Memory B cell (primary cell): ENCODE measurements at places on chromosomes 2 and 18.
A peak's percentile ranks its signal among the peaks of the same experiment; 100 is the strongest.

- no peak for DNase-seq
Observed at GRCh38 chr2:79368116-79368630, 144.7 kb upstream of the CTNNA2 start.

DNA sequence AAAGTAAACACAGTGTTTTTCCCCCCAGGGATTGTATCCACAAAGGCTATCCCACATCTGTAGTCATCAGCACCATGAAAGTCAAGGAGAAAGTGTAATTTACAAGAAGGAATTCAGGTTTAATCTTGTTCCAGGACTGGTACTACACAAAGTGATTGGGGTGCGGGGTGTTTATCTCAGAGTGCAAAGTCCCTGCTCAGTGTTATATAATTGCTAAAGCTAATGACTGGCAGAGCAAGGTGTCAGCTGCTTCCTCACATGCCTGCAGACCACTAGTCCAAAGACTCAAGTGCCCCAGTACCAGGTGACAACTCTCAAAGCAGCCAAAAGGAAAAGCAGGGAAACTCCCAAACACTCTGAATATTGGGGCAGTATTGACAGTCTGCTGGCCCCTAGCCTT is 40.4 kb upstream of the PDCL3 start:
- no peak for DNase-seq

DNA sequence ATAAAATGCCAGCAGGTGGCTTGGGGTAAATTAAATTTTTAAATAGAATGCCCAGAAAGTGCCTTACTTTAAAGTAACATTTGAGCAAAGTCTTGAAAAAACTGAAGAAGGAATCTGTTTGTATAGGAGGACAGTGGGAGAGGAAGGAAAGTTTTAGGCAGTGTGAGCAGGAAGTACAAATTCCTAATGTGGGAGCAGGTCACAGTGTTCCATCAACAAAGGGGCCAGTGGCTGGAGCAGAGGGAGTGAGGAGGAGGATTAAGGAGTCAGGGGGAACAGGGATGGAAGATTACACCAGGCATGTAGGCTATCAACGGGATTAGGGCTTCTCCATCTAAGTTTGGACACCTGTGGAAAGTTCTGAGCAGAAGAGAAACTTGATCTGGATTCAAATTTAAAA is 439.2 kb upstream of the REG3G start:
- DNase-seq, result no peak

DNA sequence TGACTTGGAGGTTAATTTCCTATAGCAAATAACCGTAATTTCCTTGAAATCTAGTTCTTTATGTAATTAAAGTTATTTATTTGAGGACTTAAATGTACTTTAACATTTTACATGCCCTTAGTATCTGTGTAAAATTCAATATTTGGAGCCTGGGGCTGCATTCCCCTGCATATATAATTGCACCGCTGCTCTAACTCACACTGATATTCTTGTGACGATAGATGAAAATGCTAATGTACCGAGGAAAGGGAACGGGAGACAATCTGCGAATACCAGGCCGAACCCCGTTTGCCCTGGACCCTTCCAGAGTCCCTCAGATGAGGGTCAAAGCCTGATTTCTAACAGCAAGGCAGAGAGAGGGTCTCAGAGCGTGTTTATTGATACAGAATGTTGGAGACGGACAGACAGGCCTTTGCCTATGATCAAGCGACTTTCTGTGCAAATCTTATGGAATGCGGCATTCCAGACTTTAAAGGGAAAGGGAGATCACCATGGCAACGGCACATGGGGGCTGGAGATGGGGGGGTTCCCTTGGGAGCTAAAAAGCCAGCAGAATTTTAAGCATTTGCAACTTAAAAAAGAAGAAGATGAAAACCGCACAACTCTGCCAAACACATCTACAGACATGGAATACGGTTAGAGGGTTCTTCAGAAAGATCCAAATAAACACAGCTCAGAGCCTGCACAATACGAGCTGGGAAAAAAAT is 57.6 kb upstream of the TWIST2 start:
- no peak for DNase-seq

- no peak for DNase-seq
Observed at GRCh38 chr18:13522256-13522655, 204.1 kb downstream of the FAM210A start.

DNA sequence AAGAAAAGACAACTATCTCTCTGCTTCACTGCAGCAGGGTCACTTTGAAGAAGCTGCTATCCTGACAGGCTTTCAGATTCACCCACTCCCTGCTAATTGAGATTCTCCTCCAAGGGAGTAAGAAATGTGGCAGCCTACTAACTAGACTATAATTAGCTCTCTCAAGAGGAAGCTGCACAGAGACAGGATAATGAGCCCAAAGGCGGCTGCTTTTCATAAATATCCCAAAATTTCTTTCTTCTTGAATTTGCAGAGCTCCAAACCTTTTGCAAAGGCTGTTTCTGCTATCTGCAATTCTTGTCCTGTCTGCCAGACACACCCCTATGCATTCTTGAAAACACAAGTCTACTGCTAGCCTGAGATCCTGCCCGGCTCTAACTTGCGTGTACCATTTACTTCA is 54.0 kb upstream of the RNU4ATAC start:
- no peak for DNase-seq

GRCh38 chr2:152189622-152190495 is 14.3 kb upstream of the STAM2 start:
- no peak for DNase-seq

DNA sequence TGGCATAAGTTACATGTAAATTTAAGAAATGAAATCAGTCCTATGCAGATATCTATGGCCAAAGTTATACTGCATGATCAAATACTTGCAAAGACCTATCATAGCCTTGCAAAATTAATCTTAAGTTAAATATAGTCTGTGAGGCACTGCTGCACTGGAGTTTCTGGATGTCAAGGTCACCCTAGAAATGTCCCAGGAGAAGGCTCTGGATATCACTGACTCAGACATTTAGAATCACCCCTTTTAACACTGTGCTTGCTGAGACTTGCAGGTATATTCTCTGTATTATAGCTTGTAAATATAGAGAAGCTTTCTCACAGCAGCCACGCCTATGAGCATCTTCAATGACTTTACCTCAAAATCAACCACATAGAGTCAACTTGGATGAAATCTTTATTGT is 51.5 kb downstream of the ETAA1 start:
- DNase-seq, result no peak

- DNase-seq, result no peak
Observed at GRCh38 chr2:109702250-109702985, 88.3 kb downstream of the SOWAHC start.

DNA sequence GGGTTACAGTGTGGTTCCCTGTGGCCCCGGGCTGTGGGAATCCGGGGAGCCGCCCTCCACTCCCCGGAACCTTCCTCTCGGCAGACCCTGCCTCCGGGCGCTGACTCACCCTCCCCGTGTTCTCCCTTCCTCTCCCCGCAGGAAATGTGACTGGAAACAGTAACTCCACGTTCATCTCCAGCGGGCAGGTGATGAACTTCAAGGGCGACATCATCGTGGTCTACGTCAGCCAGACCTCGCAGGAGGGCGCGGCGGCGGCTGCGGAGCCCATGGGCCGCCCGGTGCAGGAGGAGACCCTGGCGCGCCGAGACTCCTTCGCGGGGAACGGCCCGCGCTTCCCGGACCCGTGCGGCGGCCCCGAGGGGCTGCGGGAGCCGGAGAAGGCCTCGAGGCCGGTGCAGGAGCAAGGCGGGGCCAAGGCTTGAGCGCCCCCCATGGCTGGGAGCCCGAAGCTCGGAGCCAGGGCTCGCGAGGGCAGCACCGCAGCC is 59.5 kb downstream of the TNFRSF11A start:
- no peak for DNase-seq

DNA sequence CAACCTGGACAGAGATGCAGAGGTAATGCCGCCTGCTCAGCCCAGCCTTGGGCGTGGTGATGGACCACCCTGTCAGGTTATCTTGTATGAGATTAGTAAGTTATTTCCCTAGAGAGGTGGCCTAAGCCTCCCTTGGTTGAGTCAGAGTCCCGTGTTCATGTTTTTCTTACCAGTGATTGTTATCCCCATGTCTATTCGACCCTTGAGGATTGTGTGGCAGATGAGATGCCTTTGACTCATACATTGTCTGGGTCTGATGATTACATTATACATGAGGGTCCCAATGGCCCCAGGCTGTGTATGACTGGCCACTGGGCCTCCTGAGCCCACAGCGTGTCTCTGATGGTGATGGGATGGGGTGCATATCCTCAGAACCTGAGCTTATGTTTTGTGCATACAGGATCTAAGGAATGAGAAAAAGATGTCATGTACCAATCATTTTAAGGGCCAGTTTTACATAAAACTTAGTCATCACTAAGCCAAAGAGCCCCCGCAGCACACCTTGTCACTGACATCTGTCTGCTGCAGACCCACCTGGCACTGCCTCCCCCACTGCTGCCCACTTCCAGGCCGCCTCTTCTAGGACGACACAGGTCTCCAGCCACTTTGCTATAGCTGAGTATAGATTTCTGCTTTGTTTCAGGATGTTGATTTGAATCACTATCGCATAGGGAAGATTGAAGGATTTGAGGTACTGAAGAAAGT is 7.7 kb downstream of the PPP1R7 start:
- no peak for DNase-seq

- peak; percentile 55 for DNase-seq
Observed at GRCh38 chr2:159903443-159904126, 105.6 kb upstream of the CD302 start.

GRCh38 chr18:43525169-43525568 is 247.9 kb upstream of the SYT4 start:
- DNase-seq, result no peak

GRCh38 chr2:112994648-112995047 is 10.6 kb upstream of the IL36A start:
- DNase-seq, result no peak

- DNase-seq, result no peak
Observed at GRCh38 chr18:31235856-31236255, 73.2 kb upstream of the DSC1 start.

DNA sequence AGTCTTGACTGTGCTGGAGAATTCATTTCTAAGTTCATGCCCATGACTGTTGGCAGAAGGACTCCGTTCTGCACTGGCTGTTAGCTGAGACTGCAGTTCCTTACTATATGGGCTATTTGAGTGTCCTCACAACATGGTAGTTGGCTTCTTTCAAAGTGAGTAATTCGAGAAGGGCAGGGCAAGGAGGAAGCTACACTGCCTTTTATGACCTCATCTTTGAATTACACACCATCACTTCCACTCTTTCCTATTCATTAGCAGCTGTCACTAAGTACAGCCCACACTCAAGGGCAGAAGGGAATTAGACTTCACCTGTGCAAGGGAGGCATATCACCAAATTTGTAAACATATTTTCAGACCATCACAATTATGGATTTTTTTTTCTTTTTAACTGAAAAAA is 55.9 kb upstream of the EPAS1 start:
- no peak for DNase-seq

- no peak for DNase-seq
Observed at GRCh38 chr18:57863706-57864105, 60.6 kb upstream of the ATP8B1 start.

- no peak for DNase-seq
Observed at GRCh38 chr2:20471902-20472559, 25.2 kb downstream of the RHOB start.

DNA sequence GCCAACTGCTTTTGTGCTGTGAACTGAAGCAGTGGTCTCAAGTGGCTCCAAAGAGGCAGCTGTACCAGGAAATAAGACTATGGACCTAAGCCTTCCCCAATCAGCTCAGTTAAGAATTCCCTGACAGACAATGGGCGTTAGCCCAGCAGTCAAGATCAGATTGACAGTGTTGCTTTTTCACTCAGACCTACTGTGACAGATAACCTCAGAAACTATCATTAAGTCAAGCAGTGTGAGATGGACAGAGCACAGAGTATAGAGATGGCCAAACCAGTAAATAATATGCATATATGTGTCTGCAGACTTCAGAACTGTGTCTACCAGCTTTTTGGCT is 215.3 kb downstream of the ZFP36L2 start:
- DNase-seq, result no peak

DNA sequence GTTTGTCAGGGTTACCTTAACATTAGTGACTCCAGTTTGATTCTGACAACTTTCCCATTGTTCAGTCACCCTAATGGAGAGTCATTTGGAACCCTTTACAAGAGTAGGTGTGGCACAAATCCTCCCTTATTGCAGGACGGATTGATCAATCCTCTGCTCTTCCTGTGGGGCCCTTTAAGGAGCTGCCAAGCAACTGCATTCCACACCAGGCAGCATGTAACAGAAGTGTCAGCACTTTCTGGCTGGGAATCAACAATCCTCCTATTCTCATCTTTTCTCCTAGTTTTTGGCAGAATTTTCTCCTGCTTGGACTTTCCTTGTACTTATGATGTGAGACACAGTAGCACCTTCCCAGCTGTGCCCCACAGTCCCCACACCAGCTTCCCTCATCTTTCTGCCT is 177.8 kb downstream of the ST6GAL2 start:
- DNase-seq, result no peak
